ENCODE measurements at places on chromosomes 6 and 20. TPM values are rescaled to one million over a fixed set of nuclear protein-coding genes. Genes with fewer than 3 reads are reported as not detected.

The PTP4A1 gene
- 80.0 TPM for total RNA-seq

The KIF13A gene
- not detected for total RNA-seq

The SLC22A2 gene
- not detected for total RNA-seq

DNA sequence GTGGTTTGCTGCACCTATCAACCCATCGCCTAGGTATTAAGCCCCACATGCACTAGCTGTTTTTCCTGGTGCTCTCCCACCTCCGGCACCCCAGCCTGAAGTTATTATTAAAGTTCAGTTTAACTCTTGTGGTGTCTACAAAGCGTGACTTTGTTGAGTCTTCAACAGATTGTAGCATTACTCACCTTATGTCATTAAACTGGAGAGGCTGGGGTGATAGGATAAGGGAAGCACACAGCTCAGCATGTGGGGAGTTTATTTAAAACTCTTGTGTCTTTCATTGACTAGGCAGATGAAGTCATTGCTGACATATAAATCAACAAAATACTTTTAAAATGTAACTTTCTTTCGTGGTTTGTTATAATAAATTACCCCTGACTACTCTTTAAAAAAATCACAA, 84.7 kb upstream of the GCM1 start:
- H3K36me3 ChIP-seq, result peaks cover 2% of the 10 kb centered on the region
- no peak overlapping the region for H3K27ac ChIP-seq
- no peak overlapping the region for H3K4me3 ChIP-seq
- peaks cover 24% of the 10 kb centered on the region for H3K4me1 ChIP-seq

GRCh38 chr6:157764178-157765068, 58.6 kb upstream of the SNX9 start:
- peak; percentile 80 for DNase-seq
- peak overlapping the region; percentile 34 for H3K4me3 ChIP-seq
- peaks cover 82% of the 10 kb centered on the region for H3K4me1 ChIP-seq
- H3K36me3 ChIP-seq, result peaks cover 12% of the 10 kb centered on the region
- H3K27me3 ChIP-seq, result peaks cover 10% of the 10 kb centered on the region

DNA sequence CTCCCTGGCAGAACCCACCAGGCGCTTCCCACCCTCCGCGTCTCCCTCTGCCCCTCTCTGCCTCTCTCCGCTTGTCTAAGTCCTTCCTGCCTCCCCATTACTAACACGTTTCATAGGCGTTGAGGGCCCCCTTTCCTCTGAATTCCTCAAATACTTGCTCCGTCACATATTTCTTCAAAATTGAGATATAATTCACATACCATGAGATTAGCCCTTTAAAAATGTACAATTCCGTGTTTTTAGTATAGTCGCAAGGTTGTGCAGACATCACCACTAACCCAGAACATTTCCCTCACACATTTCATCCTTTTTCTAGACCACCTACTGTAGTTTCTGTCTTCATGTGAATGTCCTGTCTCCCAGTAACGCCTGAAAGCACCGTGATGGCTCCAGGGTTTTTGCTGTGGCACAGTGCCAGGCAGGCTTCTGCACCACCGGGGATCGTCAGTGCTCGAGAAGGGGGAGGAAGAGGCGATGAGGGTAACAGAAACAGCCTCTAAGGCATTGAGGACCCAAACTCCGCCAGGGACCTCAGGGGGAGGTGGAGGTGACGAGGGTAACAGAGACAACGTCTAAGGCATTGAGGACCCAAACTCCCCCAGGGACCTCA, 141.9 kb upstream of the SNX9 start:
- H3K4me1 ChIP-seq, result no peaks in the 10 kb centered on the region
- DNase-seq, result no peak
- peaks cover 3% of the 10 kb centered on the region for H3K27me3 ChIP-seq
- H3K27ac ChIP-seq, result no peak overlapping the region
- H3K36me3 ChIP-seq, result no peaks in the 10 kb centered on the region
- H3K4me3 ChIP-seq, result no peak overlapping the region

- H3K27me3 ChIP-seq, result peaks cover 65% of the 10 kb centered on the region
- peak overlapping the region; percentile 64 for H3K4me3 ChIP-seq
- no peak overlapping the region for H3K27ac ChIP-seq
- H3K4me1 ChIP-seq, result peaks cover 6% of the 10 kb centered on the region
- no peaks in the 10 kb centered on the region for H3K36me3 ChIP-seq
- DNase-seq, result no peak
Observed at GRCh38 chr6:166253281-166253681, 54.9 kb downstream of the PRR18 start.

GRCh38 chr6:74044417-74045096, 348.6 kb downstream of the CD109 start:
- DNase-seq, result no peak
- H3K27ac ChIP-seq, result no peak overlapping the region
- no peaks in the 10 kb centered on the region for H3K4me1 ChIP-seq
- H3K36me3 ChIP-seq, result no peaks in the 10 kb centered on the region
- no peaks in the 10 kb centered on the region for H3K27me3 ChIP-seq

Measured in activated T-helper 1 cell treated with anti-CD3 and anti-CD28 coated beads, Interleukin-12 subunit alpha, Interleukin-12 subunit beta, Interleukin-2, Interleukin-4 antibody, amounts not matched to agents 30 ng/mL and 10 ng/mL and 1 ng/mL, durations not matched to agents 14 hours and 24 hours and 36 hours (primary cell).